ENCODE measurements at places on chromosomes 4 and X.

GRCh38 chr4:77990904-77991358 lies 66.2 kb upstream of the FRAS1 start:
- DNase-seq, result no peak
- no peak overlapping the region for H3K27ac ChIP-seq
- no peaks in the 10 kb centered on the region for H3K27me3 ChIP-seq
- no peaks in the 10 kb centered on the region for H3K36me3 ChIP-seq

DNA sequence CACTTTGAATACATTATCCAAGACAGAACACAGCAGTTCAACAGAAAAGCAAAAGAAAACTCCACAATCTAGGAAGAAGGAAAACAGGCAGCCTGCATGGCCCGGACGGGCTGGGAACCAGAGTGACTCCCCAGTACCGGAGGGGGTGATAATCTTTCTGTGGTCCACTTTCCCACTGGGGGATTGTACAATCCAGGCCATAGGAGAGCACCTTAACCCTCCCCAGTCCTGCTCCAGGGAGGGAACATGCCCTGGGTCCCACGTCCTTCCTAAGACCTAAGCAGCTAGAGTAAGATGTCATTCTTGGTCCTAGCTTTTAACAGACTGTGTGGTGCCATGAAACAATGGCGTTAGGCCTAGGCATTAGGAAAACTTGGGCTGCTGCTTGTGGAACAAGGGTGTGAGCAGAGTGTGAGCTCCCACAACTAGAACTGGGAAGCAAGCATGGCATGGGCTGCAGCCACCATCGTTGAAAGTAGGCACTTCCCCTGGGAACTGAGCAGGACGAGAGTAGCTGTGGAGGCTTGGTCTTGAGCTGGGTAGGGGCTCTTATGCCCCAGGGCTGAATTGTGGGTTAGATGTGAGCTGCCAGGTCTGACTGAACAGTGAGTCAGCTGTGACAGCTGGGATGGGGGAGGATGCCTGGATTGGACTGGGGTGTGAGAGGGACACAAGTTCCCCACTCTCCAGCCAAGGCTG lies 42.4 kb downstream of the NAT8L start:
- H3K4me1 ChIP-seq, result no peaks in the 10 kb centered on the region
- DNase-seq, result no peak
- H3K27ac ChIP-seq, result no peak overlapping the region

GRCh38 chr4:74944354-74944793 lies 11.5 kb downstream of the PARM1 start:
- no peak overlapping the region for H3K4me3 ChIP-seq
- no peak overlapping the region for H3K27ac ChIP-seq
- no peaks in the 10 kb centered on the region for H3K27me3 ChIP-seq

DNA sequence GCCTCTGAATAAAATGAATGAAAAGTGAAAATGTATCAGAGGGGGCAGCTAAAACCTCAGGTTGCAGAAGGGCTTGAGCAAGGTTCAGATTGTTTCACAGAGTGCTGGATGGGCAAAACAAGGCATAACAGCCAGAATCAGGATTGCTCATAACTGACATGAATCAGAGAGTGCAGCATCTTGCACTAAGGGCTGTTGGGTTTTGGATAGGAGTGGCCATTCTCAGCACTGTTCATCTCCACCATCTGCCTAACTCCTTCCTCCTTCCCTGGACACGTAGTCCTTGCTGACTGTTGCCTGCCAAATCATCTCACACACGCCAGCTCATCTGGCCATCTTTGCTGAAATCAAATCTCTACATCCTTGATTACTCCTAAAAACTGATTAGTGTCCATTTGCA lies 75.3 kb upstream of the C1QTNF7 start:
- no peaks in the 10 kb centered on the region for H3K36me3 ChIP-seq
- H3K27me3 ChIP-seq, result no peaks in the 10 kb centered on the region
- DNase-seq, result no peak
- H3K4me1 ChIP-seq, result no peaks in the 10 kb centered on the region
- no peak overlapping the region for H3K4me3 ChIP-seq
- no peak overlapping the region for H3K27ac ChIP-seq

- H3K27me3 ChIP-seq, result no peaks in the 10 kb centered on the region
- H3K27ac ChIP-seq, result no peak overlapping the region
- H3K36me3 ChIP-seq, result no peaks in the 10 kb centered on the region
- H3K4me1 ChIP-seq, result no peaks in the 10 kb centered on the region
- no peak overlapping the region for H3K4me3 ChIP-seq
- DNase-seq, result no peak
Observed at GRCh38 chr4:26464420-26465095, 25.7 kb downstream of the CCKAR start.

- no peak for DNase-seq
- H3K36me3 ChIP-seq, result no peaks in the 10 kb centered on the region
- no peaks in the 10 kb centered on the region for H3K27me3 ChIP-seq
- H3K4me3 ChIP-seq, result no peak overlapping the region
- H3K27ac ChIP-seq, result no peak overlapping the region
- H3K4me1 ChIP-seq, result no peaks in the 10 kb centered on the region
Observed at GRCh38 chrX:31258166-31258565, 186.3 kb upstream of the FTHL17 start.

GRCh38 chr4:153509724-153510123 lies 43.6 kb downstream of the TMEM131L start:
- DNase-seq, result no peak
- H3K4me3 ChIP-seq, result no peak overlapping the region
- no peaks in the 10 kb centered on the region for H3K4me1 ChIP-seq
- H3K36me3 ChIP-seq, result no peaks in the 10 kb centered on the region
- H3K27me3 ChIP-seq, result no peaks in the 10 kb centered on the region
